Type B pancreatic cell (in vitro differentiated cells): ENCODE measurements at places on chromosomes 4 and X.

GRCh38 chrX:10370976-10371375, 214.2 kb downstream of the CLCN4 start:
- DNase-seq, result no peak

- DNase-seq, result no peak
Observed at GRCh38 chr4:7978489-7978888, 38.8 kb upstream of the AFAP1 start.

DNA sequence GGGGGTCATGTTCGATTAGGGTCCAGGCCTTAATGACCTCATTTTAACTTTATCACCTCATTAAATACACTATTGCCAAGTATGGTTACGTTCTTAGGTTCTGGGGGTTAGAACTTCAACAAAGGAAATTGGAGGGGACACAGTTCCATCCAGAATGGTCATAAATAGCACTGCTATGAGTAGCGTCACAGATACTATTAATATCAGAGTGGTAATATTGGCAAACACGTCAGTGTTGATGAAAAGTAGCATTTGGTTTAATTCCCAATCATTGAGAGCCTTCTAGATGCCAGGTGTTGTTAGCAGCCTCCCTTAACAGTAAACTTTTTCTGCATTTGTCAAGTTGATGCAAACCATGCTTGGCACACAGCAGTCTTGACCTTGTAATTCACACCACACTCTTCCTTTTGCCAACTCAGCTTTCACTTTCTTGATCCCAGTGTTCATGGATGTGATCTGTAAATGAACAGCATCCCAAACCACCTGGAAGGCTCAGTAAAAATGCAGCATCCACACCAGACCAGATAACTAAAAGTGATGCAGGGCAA, 912.5 kb upstream of the TENM3 start:
- no peak for DNase-seq

- no peak for DNase-seq
Observed at GRCh38 chr4:7073526-7074390, 5.9 kb upstream of the GRPEL1 start.

- no peak for DNase-seq
Observed at GRCh38 chr4:142686081-142686480, 160.0 kb downstream of the INPP4B start.

DNA sequence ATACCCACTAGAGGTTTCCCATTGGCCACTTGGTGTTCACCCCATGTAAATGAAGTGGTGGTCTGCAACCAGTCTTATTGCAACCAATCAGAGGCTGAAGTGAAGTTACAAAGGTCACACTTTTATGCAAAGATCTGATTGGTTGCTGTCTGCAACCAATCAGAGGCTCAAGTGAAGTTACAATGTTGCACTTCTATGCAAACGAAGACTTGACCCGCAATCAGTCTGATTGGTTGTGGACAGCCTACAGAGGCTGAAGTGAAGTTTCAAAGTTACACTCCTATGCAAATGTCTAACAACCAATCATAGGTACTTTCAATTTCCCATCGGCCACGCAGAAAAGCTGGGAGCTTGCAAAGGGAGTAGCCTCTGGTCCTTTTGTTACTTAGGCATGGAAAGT, 22.3 kb upstream of the XPNPEP2 start:
- no peak for DNase-seq

DNA sequence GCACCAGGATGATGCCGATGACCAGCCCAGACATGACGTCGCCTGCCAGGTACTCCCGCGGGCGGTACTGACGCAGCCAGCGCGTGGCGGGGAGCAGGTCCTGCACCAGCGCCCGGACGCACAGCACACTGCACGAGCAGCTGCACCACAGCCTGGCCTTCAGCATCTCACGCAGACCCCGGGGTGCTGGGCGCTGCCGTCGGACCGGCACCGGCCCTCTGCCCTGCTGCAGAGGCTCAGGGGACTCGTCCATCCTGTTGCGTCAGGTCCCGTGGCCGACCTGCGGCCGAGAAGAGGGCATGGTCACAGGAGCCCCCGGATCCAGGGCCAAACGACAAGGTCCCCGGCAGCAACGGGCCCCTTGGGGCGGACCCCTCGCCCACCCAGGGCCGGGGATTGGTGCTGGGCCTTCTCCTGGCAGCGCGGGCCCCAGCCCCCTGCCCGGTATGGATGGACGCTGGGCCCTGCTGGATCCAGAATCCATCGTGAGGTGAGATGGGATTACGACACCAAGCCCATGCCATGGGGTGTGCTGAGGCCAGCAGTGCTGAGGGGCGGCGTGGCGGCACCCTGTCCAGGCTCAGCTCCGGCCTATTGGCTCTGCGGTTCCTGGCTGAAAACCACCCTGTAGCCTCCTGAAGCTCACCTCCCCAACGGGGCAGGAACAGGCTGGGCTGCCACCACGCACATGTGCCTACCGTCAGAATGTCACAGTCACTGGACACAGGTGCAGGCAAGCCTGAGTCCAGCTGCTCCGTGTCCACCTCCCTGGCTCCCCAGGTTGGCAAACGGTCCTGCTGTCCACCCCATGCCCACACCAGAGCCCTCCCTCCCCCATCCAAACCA, 1.5 kb downstream of the SLC26A1 start:
- DNase-seq, result no peak

- no peak for DNase-seq
Observed at GRCh38 chr4:1887052-1887451, 15.9 kb downstream of the NSD2 start.

- DNase-seq, result no peak
Observed at GRCh38 chr4:1927675-1928074, 56.5 kb downstream of the NSD2 start.

GRCh38 chrX:54479136-54480111, 16.6 kb downstream of the FGD1 start:
- DNase-seq, result no peak

DNA sequence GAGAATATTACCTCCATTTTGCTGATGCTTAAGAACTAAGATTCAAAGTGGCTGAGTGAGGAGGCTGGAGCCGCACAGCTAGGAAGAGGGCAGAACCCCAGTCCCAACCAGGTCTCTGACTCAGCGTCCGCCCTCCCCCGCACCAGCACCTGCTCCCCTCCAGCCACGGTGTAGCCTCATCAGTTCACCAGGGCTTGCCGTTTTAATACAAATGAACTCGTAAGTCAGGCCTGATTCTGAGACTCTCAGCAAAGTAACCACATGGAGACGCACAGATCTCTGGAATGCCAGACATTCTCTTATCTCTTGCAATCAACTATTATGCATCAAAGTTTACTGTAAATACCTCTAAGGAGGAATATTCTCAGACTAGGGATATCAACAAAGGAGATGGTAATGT, 52.4 kb downstream of the ENPP6 start:
- DNase-seq, result no peak

GRCh38 chr4:158314756-158315487, 104.6 kb downstream of the TMEM144 start:
- DNase-seq, result no peak
